ENCODE measurements at places on chromosomes 6 and 20.

- no peak for DNase-seq
These were observed 184.3 kb downstream of the CARMIL1 start for GRCh38 chr6:25463441-25463840.

GRCh38 chr20:20824924-20825584, 112.6 kb upstream of the RALGAPA2 start:
- DNase-seq = no peak

- DNase-seq = no peak
These were observed 966.6 kb downstream of the HACE1 start for GRCh38 chr6:103893141-103893581.

DNA sequence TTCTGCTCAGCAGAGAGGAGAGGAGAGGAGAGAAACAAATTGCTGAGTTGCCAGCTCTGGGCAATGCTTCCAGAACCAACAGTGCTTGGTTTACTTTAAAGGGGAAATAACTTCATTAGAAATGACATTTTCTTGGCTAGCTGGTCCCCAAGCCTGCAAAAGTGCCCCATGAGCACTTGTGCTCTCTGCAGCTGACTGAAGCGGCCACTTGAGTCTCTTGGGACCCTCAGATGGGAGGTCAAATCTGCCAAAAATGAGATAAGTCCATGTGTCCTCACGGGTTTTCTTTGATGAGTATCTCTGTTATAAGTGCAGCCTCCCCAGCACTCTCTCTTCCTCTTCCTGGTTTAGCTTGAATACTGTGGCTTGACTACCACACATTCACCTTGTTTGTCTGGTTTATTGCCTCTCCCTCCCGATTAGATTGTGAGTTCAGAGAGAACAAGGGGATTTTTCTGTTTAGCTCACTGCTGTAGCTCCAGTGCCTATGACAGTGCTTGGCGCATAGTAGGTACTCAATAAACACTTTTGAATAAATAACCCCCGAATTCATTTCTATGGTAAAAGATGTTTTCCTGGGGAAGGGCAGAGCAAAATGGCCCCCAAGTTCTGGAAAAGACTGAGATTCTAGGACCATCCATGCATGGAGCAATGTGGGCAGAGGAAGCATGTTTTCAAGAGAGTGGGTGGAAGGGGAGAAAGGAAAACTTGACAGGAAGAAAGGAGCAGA, 7.0 kb upstream of the RIN2 start:
- DNase-seq = no peak

GRCh38 chr6:1027795-1028569, 283.9 kb upstream of the FOXQ1 start:
- DNase-seq = no peak

DNA sequence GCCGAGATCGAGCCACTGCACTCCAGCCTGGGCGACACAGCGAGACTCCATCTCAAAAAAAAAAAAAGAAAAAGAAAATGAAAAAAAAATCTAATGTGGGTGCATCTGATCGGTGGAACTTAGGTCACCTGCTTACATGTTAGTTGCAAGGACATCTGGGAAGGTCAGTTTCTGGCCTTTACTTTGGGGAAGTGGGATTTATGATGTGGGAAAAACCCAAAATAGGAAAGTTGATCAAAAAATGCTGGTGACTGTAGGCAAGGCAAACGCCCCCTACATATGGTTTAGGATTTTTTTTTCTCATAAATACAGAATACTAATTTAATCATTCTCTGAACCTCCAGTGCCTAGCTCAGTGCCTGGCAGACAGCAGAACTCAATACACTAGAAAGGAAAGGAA, 69.2 kb upstream of the PIM1 start:
- no peak for DNase-seq

GRCh38 chr20:52239102-52239501, 47.5 kb upstream of the ZFP64 start:
- DNase-seq = no peak

GRCh38 chr6:156780102-156780641, 3.0 kb downstream of the ARID1B start:
- peak; percentile 48 for DNase-seq

- no peak for DNase-seq
These were observed 11.0 kb upstream of the PDSS2 start for GRCh38 chr6:107470364-107470763.

DNA sequence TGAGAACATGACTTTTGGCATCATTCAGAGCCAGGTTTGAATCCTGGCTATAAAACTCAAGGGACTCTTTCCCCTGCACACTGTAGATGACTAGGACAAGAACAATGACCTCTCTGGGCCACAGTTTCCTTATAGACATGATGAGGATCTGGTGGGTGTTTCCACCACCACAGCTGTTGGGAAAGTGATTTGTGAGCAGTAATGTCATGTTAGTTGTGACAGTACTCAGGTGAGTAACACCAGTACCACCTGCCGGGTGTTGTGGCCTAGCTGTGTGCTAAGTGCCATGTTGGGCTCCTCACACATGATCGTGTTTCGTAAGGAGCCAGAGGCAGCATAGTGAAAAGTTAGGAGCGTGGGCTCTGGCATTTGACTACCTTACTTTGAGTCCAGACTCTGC, 24.1 kb downstream of the HM13 start:
- DNase-seq = no peak

DNA sequence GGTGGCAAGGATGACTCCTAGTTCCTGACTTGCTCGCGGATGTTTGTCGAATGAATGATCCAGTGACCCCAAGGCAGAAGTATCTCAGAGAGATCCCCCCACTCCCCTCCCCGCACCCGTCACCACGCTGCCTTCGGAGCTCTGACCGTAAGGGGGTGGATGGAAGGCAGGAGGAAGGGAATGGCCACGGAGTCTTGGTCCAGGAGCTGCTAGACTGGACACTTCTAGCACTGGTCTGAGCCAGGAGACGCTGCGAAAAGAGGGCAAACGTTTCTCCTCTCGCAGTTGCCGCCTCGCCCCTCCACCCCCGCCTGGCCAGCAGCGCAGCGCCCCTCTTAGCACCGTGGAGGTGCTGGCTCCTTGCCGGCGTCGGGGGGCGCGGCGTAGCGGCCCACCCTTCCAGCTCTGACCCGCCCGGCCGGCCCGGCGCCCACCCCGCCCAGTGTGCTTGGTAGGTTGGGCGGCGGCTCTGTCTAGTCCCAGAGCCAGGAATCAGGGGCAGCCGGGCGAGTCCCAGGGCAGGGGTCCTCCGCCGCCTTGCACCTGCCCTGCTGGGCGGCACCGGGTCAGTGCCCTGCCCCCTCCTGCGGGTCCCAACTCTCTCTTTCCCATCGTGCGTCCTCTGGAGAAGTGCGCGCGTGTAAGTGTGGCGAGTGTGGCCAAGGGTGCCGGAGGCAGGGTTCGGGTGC, 2.4 kb upstream of the DBNDD2 start:
- no peak for DNase-seq

DNA sequence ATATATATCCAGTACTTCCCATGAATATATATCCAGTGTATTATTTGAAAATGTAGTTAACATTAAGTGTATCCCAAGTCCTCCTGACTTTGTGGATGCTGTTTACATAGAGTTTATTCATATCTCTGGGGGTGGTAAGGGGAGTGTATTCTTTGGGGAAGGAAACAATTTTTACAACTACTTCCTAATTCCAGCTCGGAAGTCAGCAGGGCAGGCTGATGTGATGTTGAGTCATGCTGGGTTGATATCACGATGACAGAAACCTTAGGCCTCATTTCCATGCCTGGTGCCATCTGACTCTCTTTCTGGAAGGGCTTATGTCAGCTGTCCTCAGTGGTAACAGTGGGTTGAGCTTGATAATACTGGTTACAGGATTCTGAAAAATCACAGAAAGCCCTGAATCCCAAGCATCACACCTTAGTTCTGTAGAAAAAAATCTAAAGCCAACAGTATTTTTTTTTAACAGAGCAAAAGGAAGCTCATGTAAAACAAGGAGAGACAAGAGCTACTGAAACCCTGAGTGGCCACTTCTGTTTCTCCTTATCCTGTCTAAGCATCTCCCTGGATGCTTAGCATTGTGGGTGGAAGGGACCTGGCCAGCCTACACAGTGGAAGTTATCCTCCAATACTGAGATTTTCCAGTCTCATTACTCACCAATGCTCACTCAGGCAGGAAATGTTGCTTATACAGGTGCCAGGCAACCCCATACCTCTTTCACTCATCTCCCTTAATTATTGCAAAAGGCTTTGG, 75.2 kb upstream of the IYD start:
- DNase-seq = no peak

- no peak for DNase-seq
These were observed 58.5 kb downstream of the OGFRL1 start for GRCh38 chr6:71347119-71347518.

DNA sequence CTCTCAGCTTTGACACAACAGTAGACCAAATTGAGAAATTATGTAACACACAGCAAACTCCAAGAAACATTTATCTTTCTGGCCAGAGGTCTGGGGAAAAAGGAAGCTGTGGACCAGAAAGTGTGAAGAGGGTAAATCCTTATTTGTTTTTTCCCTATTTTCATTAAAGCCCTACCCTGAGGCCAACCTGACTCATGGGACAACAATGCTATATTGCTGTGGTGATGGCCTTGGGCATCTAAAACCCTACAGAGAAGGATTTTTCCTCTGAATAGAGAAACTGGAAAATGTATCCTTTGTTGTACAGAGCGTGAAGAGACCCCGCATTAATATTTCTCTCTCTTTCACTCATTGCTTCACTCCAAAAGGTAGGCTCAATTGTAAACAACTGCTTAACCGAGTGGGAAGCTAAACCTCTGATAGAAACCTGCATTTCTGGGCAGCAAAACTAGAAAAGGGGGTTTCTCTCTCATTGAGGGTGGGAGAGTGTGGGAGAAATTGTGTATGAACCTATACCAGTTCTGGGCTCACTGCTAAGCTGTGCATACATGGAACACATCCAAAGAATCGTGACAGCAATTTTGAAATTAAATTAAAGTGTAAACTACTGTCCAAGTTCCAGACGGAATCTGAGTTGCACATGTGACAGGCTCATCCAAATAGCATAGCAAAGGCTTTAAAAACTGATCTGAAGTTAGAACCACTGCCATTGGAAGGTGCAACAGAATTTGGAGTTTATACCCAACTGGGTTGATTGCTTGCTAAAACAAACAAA, 175.5 kb downstream of the CLVS2 start:
- DNase-seq = no peak

DNA sequence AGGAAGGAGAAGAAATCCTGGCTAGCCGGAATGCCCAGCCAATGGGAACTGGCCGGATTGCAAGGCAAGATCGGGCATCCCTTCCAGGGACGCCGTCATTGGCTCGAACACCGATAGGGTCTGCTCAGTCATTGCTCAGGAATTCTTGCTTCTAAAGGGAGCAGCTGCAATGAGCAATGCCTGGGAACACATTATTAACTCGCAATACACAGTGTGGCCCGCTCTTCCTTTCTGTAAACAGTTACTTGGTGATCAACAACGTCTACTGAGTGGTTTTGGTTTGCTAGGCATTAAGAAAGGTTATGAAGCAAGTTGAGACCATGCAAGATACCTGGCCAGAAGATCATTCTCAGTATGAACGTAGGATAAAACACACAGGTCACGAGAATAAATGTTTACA, 165.4 kb upstream of the CITED2 start:
- DNase-seq = no peak

GRCh38 chr20:17921774-17922173, 46.8 kb downstream of the SNX5 start:
- DNase-seq = no peak

DNA sequence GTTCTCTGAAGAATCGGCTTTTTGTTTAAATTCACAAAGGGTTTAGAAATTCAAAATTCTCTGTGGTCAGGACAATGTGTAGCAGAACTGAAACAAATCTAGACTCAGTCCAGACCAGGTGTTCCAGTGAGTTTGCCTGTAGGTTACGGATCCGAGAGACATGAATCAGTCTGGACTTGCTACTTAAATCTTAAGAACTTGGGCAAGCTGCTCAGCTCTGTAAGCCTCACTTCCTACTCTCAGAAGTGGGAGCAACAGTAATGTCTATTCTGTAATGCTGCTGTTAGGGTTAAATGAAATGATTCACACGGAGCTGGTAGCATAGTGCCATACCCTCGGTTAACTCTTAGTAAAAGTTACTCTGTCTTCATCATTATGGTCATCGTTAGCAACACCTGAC, 37.7 kb downstream of the HECA start:
- DNase-seq = no peak

- no peak for DNase-seq
These were observed 9.3 kb downstream of the ANGPT4 start for GRCh38 chr20:906703-907270.

DNA sequence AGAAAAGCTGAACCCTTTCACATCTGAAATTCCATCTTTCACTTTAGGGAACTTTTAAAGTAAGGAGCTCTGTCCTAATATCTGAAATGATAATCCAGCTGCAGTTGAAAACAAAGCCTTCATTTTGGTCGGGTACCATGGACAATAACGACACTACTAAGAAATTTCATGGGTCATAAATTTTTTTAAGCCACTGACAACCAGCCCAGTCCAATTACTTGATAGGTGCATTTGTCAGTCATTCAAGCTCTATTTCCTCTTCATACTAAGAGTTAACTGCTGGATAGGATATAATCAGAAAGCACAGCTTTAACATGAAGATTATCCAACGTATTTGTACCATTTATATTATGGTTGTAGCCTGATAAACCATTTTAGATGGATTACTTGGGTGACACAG, 52.5 kb downstream of the MMUT start:
- DNase-seq = no peak

- DNase-seq = no peak
These were observed 1.8 kb upstream of the ITPR3 start for GRCh38 chr6:33619166-33619840.

DNA sequence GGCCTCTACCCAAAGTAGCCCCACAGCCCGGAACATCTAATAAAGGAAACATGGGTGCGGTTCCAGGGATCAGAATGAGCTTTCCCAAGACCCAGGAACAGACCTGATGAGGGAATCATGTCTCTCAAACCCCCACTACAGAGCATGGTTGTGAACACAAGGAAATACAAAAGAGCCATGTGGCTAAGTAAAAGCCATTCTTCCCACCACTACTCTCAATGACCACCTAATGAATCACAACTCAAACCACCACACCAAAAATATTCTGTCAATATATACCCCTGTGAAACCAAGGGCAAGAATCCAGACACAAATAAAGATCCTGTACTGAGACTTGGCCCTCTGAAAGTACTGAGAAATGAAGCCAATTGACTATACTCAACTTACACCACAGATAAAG, 20.9 kb upstream of the COL21A1 start:
- no peak for DNase-seq

DNA sequence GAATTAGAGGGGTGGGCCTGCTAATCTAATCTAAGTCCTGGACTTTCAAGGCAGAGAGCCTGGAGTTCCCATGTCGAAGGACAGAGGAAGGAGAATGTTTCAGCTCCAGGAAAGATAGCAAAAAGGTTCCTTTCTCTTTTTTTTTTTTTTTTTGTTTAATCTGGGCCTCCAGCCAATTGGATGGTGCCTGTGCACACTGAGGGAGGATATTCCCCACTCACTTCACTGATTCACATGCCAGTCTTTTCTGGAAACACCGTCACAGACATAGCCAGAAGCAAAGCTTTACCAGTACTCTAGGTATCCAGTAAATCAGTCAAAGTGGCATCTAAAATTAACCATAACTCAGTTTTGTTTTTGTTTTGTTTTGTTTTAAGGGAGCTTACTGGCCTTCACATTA, 721.1 kb downstream of the TENT5A start:
- no peak for DNase-seq
